Left cardiac atrium (tissue), 4 donors: ENCODE measurements at places on chromosomes 1 and 21. TPM values are rescaled to one million over a fixed set of nuclear protein-coding genes. Genes with fewer than 3 reads are reported as not detected.

The ZYG11A gene
- not detected for total RNA-seq

The CD1B gene
- total RNA-seq, result not detected

The OR2L8 gene
- not detected for total RNA-seq

The GPA33 gene
- 0.32 TPM for total RNA-seq

The AADACL3 gene
- total RNA-seq, result 0.09 TPM

DNA sequence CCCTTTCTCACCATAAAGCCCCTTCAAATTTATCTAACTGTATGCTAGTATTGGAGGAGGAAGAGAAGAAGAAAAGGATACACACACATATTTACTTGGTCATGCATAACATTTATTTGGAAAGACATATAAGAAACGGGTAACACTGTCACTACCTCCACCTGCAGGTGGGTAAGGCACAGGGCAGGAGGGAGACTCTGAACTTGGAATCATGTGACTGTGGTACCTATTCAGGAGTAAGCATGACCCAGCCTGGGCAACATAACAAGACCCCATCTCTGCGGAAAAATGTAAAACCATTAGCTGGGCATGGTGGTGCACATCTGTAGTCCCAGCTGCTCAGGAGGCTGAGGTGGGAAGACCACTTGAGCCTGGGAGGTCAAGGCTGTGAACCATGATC, 1.4 kb upstream of the PADI6 start:
- no peak for DNase-seq

DNA sequence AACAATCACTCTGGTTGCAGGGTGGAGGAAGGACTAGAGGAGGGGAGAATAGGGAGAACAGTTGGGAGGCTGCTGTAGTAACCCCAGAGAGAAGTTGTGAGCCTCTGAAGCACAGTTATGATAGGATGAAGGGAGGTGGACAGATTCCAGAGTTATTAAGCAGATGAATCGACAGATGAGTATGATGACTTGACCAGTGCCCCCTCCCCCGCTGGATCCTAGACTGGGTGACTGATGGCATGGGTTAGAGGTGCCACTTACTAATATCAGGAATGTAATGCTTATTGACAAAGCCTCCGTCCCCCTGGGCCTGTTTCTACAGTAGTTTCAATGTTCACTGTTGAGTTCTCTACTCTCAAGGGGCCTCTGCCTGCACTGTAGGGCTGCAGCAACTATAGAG, 14.0 kb upstream of the TIPRL start:
- no peak for DNase-seq

GRCh38 chr1:113207457-113207856, 134.5 kb downstream of the LRIG2 start:
- no peak for DNase-seq

DNA sequence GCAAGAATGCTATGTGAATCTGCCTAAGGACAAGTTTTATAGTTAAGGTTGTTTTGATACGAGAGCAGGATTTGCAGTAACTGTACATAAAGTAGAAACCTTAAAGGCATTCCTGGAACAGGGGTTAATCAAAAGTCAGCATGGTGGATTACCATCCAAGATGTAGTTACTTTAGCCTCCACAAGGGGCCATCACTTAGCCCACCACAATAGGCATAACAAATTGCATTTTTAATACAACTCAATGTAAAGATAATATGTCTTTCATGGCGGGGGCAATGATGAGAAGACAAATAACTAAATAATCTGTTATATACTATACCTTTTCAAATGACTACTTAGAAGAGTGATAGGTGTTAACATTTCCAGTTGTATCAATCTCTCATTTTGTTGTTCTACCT, 611.2 kb upstream of the ADGRL4 start:
- no peak for DNase-seq

- no peak for DNase-seq
Observed at GRCh38 chr1:35573198-35574124, at the start of gene TFAP2E. Gene TFAP2E (plus strand): TSS chr1:35573314. CDS start chr1:35573578, 264 bp downstream.

- DNase-seq, result no peak
Observed at GRCh38 chr21:29671728-29672127, 268.1 kb downstream of the GRIK1 start.

GRCh38 chr1:94821636-94822305, 1.6 kb downstream of the SLC44A3 start:
- no peak for DNase-seq
